Suppressor macrophage (primary cell): ENCODE measurements at places on chromosomes 3 and 15.

- peak; percentile 28 for DNase-seq
Measured at GRCh38 chr15:73081321-73081958, 29.2 kb downstream of the NEO1 start.

DNA sequence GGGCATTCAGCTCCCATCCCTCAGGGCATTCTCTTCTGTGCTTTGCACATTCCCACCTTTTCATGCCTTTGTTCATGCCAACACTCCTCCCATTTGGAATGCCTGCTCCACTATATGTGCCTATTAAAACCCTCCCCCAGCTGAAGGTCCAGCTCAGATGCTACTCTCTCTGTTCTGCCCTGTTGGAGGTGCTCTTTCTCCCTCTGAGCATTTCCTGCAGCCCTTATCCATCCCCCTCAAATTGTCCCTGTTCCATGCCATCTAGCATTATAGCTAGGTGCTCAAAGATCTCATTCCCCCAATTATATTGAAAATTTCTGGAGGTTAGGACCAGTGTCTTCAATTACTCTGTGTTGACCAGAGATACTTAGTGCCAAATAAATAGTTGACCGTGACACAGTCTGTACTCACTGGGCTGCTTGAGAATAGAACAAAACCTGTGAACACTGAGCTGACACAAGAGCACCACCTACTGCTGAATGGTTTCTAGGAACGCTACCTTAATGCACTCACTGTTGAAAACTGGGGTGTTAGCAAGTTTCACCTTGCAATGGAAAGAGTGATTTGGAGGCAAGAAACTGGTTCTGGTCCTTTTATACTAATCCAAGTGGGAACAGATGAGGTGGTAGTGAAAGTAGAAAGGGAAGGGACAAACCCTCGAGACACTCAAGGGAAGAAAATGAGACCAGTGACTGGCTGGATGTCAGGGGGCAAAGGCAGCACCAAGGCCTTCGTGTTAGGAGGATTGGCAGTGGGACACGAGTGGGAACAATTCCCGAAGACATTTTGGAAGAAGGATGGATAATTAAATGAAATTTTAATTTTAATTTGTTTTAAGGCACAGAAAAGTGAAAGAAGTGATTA lies 289.8 kb upstream of the ROPN1 start:
- peak; percentile 62 for DNase-seq

- no peak for DNase-seq
Measured at GRCh38 chr15:75163150-75163564, 38.5 kb upstream of the C15orf39 start.

- no peak for DNase-seq
Measured at GRCh38 chr15:68199340-68199739, 5.8 kb downstream of the CALML4 start.

DNA sequence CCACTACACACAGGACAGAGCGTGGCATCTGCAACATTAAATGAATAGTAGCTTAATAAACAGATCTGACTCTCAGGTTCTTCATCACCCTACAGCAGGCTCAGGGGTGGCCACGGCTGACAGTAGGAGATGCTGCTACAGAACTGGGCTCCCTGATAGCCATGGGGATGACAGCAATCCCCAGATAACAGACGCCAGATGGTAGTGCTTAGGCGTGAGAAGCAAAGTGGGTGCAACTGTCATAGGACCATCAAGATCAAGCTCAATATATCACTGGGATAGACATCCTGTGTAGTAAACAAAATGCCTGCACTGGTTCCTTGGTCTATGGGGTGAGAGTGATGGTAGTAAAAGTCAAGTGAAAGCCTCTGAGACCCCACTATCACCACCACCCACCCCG lies 2.6 kb upstream of the TPRA1 start:
- DNase-seq = no peak

DNA sequence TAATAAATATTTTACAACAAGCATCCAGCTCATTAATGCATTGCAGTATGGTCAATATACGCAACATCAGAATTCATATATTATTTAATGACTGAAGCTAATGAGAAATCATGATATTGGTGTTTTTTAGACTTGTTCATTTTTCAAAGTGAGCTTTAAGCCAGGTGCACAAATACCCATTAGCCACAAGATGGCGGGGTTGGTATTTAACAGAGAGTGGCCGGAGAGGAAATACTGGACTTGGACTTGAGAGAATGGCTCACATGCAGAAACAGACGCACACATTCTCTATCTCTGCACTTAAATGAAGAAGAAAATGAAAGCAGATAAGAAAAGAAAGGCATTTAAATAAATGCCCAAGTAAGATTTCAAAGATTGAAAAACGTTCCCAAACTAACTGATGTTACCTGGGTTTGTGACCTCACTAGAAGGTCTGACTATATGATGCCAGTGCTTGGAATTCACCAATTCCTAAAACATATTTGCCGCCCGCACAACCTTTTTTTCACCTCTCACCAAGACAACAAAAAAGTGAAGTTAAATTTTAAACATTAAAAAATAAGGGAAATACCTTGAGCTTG lies 21.2 kb upstream of the CRBN start:
- peak; percentile 71 for DNase-seq

- DNase-seq = no peak
Measured at GRCh38 chr3:65268426-65268825, 580.6 kb upstream of the ADAMTS9 start.

DNA sequence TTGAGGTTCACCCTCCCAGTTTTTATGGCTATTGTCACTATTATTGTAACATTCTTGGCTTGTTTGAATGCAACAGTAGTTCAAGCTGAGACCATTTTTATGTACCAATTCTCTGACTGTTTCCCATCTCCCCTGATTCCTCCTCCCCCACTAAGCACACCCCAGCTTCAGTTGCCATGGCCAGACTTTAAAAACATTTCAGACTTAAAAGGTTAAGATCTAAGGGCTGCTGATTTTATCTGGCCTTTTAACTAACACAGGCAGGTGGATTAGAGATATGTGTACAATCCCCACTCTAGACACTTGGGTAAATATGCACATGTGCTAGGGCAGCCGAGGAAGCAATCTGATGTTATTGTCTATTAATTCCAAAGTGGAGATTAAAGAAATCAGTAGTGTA lies 386.3 kb upstream of the NR2F2 start:
- DNase-seq = no peak

GRCh38 chr3:50122071-50122470 lies 33.1 kb upstream of the SEMA3F start:
- no peak for DNase-seq

GRCh38 chr3:71718072-71718471 lies 7.1 kb downstream of the EIF4E3 start:
- DNase-seq = no peak

GRCh38 chr3:129112308-129113052 lies 9.1 kb downstream of the RAB43 start:
- peak; percentile 75 for DNase-seq

- peak; percentile 3 for DNase-seq
Measured at GRCh38 chr3:45479621-45480035, 91.3 kb downstream of the LARS2 start.

DNA sequence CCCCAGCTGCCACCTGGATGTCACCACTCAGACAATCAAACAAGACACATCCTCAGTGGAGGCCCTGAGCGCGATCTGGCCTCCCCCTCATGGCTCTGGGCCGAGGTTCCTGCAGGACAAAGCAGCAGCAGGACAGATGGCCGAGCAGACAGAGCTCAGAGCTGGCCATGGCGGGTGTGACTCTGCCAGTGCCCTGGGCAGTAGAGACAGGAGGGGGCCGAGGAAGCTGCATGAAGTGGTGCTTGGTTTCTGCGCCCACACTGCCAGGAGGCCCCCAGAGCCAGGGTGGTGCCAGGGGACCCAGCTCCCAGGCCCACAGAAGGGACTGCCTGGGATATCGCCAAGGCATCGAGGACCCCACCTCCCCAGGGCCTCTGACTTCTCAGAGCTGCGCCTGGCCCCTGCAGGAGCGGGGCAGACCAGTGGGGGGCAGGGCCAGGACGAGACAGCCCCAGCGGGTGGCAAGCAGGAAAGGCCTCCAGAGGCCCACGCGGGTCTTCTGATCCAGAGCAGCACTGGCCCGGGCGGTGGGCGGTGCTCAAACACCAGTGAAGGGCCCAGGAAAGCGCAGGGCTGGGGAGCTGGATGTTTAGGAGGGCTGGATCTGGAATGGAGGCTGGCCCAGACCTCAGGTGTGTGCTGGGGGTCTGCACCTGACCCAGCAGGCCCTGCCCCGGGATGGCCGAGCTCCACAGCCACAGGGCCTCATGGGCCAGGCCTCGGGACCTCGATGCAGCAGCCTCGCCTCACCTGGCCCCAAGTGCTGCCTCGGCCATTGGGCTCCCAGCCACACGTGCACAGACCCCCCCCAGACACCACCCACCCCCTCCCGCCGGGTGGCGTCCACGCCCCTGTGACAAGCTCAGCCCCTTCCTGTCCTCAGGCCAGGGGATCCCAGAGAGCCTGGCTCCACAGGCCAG lies 76.0 kb downstream of the GOLGA8G start:
- peak; percentile 0 for DNase-seq

- no peak for DNase-seq
Measured at GRCh38 chr3:487614-488013, 291.1 kb downstream of the CHL1 start.

- DNase-seq = no peak
Measured at GRCh38 chr3:155970398-155970797, 99.9 kb downstream of the GMPS start.

GRCh38 chr3:64985072-64985471 lies 297.3 kb upstream of the ADAMTS9 start:
- no peak for DNase-seq

GRCh38 chr15:81254277-81254915 lies 57.7 kb downstream of the IL16 start:
- no peak for DNase-seq

- no peak for DNase-seq
Measured at GRCh38 chr3:99108508-99108907, 207.0 kb upstream of the DCBLD2 start.

DNA sequence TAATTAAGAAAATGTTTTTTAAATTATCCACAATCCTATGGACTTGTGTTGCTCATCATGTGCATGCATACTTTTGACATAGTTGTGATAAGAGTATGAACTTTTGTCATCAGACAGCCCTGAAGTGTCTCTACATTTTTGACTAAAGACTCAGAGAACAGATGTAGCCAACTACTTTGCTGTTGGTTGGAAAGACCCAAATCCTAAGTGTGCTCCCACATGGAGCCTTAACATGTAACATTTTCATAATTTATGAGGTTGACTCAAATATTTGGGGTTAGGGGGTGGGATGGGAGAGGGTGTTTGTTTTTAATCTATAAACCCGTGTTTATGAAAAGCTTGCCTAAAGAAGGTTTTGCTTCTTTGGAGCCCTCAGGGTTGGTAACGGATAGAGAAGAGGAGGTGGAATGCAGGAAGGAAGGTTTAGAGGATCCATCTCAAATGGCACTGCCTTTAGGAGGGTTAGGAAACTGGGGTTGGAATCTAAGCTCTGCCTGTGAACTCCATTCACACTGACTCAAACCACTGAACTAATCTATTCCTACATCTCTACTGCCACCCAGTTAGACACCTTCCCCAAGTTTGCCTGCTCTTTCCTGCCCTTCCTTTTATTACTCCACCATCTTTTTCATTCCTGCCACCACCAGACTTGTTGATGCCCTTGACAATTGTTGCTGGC lies 3.7 kb downstream of the BOC start:
- DNase-seq = no peak

DNA sequence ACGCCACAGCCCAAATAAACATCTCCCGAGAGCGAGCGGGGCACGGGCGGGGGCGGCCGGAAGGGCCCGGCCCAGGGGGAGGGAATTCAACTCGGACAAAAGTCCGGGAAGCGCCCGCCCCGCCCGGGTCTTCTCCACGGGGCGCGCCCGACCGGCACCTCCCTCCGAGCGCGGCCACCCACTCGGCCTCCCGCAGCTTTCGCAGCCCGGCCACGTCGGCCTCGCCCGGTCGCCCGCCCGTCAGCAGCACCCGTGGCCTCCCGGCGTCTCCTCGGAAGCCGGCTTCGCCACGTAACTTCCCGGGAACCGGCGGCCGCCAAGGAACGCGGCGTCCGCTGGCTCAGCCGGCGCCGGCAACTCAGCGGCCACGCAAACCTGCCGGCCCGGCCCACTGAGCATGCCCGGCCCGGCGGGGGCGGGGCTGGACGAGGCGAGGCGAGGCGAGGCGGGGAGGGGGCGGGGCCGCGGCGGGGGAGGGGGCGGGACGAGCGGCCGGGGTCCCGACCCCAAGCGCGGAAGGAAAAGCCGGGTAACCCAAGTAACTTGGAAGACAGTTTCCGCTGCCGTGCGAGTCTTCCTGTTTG lies at the start of gene TJP1:
Gene TJP1, minus strand, starts transcription at position 369 of the 584 bp plus-strand sequence. CDS start 440 bp downstream, outside the sequence.
- peak; percentile 28 for DNase-seq

DNA sequence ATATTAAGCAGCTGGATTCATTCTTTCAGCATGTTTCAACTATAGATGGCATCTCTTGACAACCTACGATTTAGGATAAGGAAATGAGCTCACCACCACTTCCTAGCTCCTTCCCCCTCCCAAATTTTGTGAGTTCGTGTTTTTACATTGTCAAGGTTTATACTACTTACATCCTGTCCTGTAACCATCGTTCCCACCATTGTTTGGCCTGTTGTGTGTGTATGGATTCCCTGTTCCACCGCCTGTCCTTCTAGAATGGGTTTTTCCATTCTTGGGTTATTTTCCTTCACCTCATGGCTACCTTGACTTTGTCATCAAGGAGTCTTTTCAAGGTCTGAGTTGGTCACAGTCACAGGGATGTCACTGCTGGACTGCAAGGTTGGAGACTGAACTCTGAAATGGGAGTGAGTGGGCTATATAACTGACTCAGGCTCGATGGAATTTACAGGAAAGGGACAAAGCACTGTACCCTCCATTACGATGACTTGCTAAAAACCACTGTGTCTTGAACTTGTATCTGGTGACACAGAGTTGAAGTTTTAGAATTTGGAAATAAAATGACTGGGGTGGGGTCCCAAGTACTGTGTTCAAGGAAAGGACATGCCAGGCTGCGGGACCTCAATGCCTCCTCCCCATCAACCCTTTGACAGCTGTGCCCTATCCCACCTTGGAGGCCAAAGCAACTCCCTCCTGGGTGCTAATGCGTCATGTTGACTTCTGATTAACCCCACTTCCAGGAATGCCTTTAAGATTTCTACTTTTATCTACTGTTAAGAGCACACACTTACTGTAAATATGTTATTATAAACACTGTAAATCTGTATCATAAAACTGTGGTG lies 66.8 kb upstream of the BLM start:
- DNase-seq = no peak

DNA sequence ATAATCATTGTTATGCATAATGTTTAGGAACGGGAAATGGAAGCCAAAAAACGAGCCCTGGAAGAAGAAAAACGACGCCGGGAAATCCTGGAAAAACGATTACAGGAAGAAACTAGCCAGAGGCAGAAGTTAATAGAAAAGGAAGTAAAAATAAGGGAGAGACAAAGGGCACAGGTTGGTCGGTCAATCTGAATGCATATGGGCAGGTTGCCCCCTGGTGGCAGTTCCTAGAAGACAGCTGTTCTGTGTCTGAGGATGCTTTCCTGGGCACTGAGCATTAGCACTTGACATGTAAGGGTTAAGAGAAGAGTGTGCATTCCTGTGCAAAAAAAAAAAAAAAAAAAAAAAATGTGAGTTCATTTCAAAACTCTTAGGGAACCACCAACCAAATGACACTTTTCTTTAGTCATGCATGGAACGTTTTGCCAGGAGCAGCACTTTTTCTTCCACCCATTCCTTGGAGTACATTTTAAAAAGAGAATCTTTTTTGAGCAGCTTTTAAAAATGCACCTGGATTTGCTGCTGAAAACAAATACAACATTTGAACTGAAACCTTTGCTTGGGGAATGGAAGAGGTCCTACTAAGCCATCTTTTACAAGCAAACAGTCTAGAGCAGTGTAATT lies 11.1 kb upstream of the ABHD10 start:
- peak; percentile 92 for DNase-seq

- DNase-seq = no peak
Measured at GRCh38 chr3:78506061-78506460, 1261.7 kb downstream of the ROBO1 start.

GRCh38 chr3:159560214-159560979 lies 428.2 kb upstream of the IL12A start:
- no peak for DNase-seq
